ENCODE measurements at places on chromosomes 6 and 20.

- DNase-seq: no peak
These were observed 26.8 kb downstream of the TBC1D20 start for GRCh38 chr20:435558-435957.

- DNase-seq: no peak
These were observed 162.7 kb downstream of the MTHFD1L start for GRCh38 chr6:151027936-151028838.

DNA sequence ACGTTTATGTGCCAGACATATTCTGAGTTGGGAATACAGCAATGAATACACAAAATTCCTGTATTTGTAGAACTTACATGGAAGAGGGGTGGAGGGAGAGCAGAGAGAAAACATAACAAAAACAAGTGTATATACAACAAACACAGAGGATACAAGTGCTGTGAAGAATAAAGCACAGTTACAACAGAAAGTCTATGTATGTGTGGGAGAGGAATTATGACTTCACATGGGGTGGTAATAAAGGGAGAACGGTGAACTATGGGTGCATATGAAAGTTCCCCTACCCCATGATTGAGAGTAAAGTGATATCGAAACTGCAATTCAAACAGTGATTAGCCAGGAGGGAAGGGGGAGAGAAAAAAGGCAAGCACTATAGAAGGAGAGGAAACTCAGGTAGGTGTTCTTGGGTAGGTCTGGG is 24.6 kb downstream of the HBS1L start:
- DNase-seq: no peak

DNA sequence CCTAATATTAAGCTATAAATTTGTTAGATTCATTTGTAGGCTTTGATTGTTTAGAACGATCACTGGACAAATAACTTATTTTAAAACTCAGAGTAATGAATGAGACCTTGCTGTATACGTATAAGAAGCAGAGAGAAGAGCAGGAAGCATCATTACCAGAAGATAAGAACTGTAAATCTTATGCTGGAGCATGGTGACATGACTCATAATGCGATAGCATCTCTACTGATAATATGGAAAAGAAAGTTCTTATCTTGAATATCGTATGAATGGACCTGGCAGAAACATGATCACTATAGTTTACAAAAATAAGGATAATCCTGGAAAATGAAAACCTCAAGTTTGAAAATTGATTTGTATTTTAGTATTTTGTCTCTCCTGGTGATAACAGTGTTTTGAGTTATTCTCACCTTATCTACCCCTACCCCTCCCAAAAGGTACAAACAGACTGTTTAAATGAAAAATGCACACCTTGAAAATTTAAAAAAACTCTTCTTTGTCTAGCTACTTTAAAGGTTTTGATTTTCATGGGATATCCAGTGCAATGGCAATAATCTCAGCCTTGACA is 2.0 kb upstream of the ZSCAN26 start:
- no peak for DNase-seq

DNA sequence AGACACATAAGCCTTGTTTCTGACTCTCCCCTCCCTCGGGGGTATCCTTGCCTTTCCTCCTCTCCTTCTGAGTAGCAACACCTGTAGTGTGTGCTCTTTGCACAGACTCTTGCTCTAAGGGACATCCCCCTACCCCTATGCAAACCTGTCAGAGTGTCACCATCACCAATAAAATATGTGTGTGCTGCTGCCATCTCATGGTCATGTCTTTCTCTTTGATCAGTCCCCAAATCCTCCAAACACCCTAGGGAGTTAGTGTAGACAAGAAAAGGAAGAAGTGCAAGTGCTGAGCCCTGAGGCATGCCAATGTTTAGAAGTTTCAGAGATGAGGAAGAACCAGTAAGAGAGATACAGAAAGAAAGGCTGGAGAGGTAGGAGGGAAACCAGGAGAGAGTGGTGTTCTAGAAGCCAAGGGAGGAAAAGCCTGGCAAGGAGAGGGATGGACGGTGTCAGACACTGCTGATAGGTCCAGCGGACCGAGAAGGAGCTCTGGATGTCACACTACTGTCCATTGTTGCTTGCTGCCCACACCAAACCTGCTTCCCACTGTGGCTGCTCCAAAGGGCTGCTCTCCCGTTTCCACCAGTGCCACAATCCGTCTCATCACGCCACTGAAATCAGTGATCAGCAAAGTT is 16.4 kb downstream of the TRMT6 start:
- DNase-seq: no peak

GRCh38 chr6:163284151-163284550 is 130.4 kb upstream of the QKI start:
- no peak for DNase-seq

DNA sequence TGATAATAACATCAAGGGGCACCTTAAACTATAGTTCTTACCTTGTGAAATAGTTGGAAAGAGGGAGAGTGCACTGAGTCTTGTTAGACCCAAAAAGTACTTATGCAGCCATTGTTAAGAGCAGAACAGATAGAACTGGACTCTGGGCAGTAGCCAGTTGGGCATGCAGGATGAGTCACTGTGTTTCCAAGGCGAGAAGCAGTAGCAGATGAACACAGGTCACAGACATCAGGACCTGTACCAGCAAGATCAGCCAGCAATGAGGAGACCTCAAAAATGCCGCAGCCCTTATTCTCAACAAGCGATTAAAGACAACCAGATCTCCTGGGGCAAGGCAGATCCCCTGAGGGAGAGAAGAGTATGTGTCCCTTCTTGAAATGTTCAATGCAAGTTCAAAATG is 79.0 kb downstream of the SAMD3 start:
- DNase-seq: no peak

DNA sequence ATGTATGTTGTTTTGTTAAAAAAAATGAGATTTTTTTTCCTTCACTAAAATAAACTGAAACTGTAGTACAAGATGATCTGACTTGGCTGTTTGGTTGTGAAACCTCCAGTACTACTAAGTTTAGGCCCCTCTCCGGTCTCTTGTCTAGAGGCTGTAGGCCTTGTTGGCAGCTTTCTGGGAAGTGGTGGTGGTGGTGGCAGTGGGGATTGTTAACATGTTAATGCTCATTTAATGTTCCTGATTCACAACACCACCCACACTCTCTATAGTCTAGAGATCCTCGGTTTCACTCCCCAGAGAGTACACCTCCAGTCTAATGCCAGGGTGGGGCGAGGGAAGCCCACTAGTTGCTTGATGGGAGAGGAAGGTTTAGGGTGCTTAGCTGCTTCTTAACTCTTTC is 24.1 kb downstream of the STK4 start:
- no peak for DNase-seq

DNA sequence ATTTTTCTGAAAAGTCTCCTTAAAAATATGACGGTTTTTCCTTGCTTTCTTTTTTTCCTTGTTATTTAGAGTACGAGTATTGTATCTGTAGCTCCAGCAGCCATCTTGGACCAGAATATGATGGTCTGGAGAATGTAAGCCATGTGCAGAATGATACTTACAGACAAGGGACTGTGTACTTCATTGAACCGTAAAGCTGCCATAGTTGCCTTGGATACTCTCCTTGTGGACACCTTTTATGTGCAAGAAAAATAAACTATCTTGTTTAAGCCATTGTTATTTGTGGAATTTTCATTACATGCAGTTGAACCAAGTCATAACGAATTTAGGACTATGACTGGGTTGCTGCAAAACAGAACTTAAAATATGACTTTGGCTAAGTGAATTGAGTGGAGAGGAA is 485.8 kb upstream of the CITED2 start:
- DNase-seq: no peak

GRCh38 chr6:53648184-53648943 is 17.2 kb downstream of the KLHL31 start:
- no peak for DNase-seq

DNA sequence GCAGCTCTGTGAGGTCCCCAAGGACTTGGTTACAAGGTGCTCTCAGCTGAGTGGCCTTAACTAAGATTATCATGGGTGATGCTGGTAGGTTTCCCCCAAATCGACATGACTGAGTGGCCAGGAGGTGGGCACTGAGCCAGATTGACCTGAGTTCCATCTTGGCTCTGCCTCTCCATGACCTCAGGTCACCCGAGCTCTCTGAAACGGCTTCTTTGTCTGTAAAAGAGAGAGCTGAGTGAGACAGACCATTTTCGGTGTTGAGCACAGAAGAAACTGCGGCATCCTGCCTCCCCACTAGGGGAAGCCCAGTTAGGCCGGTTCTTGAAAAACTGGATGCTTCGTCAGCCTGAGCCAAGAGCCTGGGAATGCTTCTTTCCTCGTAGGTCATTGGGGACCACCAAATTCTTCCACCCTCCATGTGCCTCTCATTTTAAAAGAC is 14.1 kb upstream of the STX16 start:
- no peak for DNase-seq

DNA sequence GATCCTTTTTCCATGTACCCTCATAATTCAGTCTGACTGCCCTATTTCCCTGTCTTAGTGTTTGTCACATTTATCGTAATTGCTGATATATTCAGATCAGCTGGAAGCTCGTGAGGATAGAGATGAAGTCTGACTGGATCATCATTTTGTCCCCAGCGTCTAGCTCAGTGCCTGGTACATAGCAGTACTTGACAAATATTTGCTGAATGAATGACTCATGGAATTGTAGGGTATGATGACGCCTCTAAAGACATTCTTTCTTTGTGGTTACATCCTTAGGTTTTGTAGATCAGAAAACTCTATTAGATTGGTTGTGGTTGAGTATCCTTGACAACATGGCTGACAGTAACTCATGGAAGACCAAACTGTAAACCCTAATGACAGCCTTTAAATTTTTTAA is 68.9 kb downstream of the MTHFD1L start:
- peak; percentile 24 for DNase-seq

GRCh38 chr6:39770446-39770845 is 21.7 kb upstream of the DAAM2 start:
- no peak for DNase-seq

GRCh38 chr6:31972709-31973350 is 892 bp upstream of the DXO start:
- DNase-seq: no peak

DNA sequence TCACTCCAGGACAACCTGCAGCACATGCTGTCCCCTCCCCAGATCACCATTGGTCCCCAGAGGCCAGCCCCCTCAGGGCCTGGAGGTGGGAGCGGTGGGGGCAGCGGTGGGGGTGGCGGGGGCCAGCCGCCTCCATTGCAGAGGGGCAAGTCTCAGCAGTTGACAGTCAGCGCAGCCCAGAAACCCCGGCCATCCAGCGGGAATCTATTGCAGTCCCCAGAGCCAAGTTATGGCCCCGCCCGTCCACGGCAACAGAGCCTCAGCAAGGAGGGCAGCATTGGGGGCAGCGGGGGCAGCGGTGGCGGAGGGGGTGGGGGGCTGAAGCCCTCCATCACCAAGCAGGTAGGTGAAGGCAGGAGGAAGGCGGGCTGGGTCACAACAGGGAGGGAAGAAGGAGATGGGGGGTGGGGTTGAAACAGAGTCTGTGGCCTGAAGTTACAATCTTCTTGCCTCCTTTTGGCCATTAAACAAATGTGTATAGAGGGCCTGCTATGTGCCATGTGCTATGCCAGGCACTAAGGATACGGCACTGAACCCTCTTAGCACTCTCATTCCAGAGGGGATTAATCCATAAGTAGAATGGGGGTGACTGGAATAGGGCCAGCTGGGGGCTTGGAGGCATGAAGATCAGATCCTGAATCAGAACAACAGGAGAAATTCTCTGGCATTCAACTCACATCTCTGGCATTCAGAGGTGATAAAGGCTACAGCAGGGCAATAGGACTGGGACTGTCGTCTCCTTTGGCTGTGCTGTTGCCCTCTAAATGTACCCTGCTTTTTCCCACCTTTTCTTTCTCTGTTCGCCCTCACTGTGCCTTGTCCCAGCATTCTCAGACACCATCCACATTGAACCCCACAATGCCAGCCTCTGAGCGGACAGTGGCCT is 10.5 kb upstream of the ZBTB9 start:
- no peak for DNase-seq

- no peak for DNase-seq
These were observed 406.6 kb upstream of the IRAK1BP1 start for GRCh38 chr6:78460711-78461110.

- no peak for DNase-seq
These were observed 504 bp downstream of the B4GALT5 start for GRCh38 chr20:49712996-49713752.

DNA sequence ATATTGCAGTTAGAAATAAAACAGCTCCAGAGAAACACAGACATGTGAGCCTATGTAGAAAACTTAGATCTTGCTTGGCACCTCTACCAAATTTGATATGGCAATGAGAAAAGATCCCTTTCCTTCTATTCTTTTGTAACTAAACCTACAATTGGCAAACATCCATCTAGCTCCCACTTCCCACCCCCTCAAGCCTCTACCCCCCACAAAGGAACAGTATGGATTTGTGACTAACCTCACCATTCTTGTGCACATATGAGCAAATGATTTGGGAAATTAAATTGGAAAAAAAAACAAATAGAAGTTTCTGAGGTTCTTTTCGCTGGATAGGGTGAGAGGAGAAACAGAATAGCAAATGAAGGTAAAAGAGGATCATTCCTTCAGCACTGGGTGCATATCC is 85.8 kb upstream of the TIAM2 start:
- DNase-seq: no peak

- DNase-seq: no peak
These were observed 300.0 kb upstream of the MAN1A1 start for GRCh38 chr6:119649531-119649930.

GRCh38 chr6:35717449-35718374 is 19.1 kb upstream of the ARMC12 start:
- DNase-seq: no peak

DNA sequence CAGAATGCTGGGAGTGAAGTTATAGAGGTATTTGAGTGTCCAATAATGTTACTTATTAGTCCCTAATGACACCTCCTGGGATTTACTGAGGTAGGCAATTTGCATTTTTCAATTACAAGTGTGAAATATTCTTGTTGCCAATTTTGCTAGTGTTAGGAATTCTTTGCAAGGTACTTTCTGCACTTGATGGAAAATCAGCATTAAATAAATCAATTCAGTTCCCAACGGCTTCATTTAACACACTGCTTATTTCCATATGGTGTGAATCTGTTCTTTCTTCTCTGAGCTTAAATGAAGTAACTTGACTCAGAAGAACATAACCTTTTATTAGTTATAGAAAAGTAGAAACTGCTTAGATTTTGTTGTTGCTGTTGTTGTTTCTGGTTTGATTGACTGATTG is 21.2 kb downstream of the CCN2 start:
- no peak for DNase-seq

DNA sequence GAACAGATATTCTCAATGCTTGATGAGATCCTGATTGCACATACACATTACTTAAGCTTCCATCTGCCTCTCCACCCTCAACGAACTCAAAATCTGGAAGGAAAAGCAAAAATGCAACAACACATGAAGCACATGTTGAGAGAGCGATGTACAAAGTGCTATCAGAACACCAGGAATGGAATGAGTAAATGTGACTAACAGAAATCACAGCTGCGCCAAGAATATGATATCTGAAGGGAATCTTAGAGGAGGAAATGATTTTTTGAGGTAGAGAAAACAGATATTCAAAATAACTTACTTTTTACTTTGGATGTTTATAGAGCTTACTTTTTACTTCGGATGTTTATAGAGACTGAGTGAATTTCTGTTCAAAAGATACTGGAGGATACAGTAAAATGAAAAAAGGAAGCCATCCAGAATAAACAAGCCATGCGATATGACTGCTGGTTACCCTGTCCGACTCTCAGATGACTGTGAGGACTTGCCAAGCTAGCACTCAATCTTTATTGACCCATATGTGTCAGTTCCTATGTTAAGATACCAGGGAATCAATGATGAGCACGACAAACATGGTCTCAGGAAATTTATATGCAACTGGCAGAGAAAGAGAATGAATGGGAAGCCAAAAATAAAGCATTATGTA is 102.0 kb downstream of the SMLR1 start:
- no peak for DNase-seq

Data from esophagus muscularis mucosa (tissue), 4 donors.